Cardiac muscle cell (in vitro differentiated cells and primary cell): ENCODE measurements at places on chromosomes 16 and 17. TPM values are rescaled to one million over a fixed set of nuclear protein-coding genes. Genes with fewer than 3 reads are reported as not detected.

- no peak for DNase-seq
Observed at GRCh38 chr17:70863436-70864248, 694.3 kb downstream of the KCNJ2 start.

DNA sequence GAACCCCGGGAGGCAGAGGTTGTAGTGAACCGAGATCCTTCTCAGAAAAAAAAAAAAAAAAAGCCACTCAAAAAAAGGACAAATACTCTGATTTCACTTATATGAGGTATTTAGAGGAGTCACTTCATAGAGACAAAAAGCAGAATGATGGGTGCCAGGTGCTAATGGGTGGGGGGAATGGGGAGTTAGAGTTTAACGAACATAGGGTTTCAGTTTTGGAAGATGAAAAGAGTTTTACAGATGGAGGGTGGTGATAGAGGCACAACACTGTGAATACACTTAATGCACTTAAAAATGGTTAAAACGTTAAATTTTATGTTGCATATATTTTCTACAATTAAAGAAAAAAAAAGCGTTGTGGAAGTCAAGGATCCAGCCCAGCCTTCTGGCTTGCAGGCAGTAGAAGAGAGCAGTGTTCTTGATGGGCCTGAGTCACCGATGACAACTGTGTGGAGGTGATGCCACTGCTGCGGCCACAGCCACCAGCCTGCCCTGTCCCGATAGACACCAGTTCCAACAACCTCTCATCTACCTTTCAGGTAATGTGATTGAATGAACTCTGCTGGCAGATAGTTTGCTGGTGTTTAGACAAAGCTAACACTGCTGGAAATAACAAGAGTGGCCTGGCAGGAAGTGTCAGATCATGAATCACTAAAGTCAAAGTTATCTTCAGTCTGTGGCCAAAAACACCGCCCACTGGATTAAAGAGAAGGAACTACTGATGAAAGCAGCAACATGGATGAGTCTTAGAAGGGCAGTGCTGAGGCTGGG lies 49.9 kb upstream of the COX10 start:
- DNase-seq, result peak; percentile 66

DNA sequence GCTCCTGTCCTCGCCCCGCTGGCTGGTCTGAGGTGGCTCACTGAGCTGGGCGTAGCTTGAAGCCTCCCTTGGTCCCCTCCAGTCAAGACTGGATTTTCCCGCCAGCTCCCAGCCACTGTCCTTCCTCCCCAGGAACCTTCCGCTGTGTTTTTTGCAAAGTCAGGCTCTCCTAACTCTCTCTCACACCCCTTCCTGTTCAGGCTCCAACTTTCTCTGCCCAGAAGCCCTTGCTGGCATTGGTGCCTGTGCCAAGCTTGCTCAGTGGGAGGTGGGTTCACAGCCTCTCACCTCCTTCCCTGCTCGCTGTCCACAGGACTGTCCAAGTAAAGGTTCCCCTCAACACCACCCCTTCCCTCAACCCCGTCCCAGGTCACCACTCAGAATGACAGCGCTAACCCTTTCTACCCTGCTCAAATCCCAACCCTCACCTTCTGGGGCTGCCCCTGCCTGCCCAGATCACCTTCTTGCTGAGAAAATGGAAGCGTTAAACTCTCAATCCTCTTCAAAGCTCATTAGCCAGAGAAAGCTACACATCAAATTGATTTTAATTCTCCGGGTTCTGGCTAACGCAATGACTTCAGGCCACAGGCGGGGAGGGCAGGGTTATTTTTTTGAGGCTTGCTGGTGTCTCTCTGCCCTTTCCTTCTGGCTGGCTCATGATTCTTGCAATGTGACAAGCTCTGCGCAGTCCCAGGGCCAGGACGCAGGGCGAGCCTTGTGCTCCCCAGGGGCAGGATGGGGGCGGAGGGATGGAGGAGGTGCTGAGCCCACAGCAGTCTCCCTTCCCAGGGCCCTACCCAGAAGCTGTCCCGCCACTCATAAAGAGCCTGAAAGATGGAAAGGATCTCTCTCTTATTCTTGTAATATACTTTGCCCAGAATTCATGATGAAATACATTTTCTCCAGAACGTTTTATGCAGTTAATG lies 357.2 kb upstream of the TNRC6C start:
- DNase-seq, result no peak

- DNase-seq, result no peak
Observed at GRCh38 chr17:70624211-70624610, 454.9 kb downstream of the KCNJ2 start.

- no peak for DNase-seq
Observed at GRCh38 chr17:55691666-55692065, 31.0 kb downstream of the TMEM100 start.

GRCh38 chr16:58608601-58609136 lies 21.0 kb downstream of the CNOT1 start:
- DNase-seq, result no peak

DNA sequence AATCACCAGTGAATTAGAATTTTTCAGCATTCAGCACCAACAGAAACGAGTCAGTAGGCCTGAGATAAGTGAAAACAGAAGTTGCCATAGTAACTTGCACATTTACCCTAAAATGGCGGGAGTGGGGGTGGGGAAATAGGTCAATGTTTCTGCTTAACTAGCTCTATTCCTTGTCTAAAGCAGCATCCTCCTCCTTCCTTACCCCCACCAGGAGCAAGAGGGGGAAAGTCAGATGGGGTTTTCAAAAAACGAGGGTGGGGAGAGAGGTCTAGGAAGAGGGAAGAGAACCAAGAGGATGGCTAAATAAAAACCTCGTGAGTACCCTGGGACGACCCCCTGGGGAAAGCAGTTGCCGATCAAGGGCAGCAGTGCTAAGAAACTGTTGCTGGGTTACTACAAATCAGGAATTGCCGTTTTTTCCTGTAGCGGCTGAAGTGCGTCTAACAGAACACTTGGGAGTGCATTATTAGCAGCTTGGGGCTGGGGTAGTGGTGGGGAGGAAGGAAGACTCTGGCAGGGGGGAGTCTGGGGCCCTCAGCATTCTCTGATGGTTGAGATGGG lies 34.4 kb upstream of the MNT start:
- peak; percentile 44 for DNase-seq

GRCh38 chr17:67655478-67656148 lies 62.1 kb upstream of the NOL11 start:
- DNase-seq, result no peak

GRCh38 chr17:78753316-78754250 lies 28.5 kb downstream of the CYTH1 start:
- DNase-seq, result no peak

GRCh38 chr16:27925612-27926011 lies 137.9 kb downstream of the GSG1L start:
- DNase-seq, result no peak

DNA sequence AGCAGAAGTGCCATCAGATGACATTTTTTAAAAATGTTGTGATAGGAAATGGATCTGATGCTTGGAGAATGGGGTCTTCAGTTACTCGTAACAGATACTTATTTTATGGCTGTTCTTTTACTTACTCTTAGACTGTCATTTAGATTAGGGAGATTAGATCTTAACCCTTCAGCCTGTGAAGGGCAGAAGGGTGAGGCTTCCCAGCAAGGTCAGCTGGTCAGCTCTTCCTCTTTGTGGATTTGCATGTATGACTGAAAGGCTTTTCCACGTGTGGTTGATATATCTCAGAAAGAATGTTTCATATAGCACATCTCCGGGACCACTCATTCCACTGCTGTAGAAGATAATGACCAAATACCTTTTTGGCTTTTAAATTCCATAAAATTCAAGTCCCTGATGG lies 27.4 kb downstream of the GRB7 start:
- no peak for DNase-seq

The PDF gene
- 16.1 and 16.7 TPM in 2 replicates for total RNA-seq

The PER1 gene
- total RNA-seq, result 42.3 and 51.9 TPM in 2 replicates

The ZNF469 gene
- 0.24 and 0.35 TPM in 2 replicates for total RNA-seq

The TP53TG3 gene
- not detected in 2 replicates for total RNA-seq

The SLC16A5 gene
- total RNA-seq, result 32.2 and 47.1 TPM in 2 replicates

The CRYBA1 gene
- total RNA-seq, result not detected in 2 replicates

The GAS2L2 gene
- 0.18 TPM in 1 of 2 replicates, not detected in the other for total RNA-seq

The KRT32 gene
- total RNA-seq, result not detected in 2 replicates

The BFAR gene
- total RNA-seq, result 34.4 and 38.4 TPM in 2 replicates

The MRC2 gene
- total RNA-seq, result 76.0 and 136 TPM in 2 replicates
